Osteocyte (in vitro differentiated cells): ENCODE measurements at places on chromosomes 1 and 21.

DNA sequence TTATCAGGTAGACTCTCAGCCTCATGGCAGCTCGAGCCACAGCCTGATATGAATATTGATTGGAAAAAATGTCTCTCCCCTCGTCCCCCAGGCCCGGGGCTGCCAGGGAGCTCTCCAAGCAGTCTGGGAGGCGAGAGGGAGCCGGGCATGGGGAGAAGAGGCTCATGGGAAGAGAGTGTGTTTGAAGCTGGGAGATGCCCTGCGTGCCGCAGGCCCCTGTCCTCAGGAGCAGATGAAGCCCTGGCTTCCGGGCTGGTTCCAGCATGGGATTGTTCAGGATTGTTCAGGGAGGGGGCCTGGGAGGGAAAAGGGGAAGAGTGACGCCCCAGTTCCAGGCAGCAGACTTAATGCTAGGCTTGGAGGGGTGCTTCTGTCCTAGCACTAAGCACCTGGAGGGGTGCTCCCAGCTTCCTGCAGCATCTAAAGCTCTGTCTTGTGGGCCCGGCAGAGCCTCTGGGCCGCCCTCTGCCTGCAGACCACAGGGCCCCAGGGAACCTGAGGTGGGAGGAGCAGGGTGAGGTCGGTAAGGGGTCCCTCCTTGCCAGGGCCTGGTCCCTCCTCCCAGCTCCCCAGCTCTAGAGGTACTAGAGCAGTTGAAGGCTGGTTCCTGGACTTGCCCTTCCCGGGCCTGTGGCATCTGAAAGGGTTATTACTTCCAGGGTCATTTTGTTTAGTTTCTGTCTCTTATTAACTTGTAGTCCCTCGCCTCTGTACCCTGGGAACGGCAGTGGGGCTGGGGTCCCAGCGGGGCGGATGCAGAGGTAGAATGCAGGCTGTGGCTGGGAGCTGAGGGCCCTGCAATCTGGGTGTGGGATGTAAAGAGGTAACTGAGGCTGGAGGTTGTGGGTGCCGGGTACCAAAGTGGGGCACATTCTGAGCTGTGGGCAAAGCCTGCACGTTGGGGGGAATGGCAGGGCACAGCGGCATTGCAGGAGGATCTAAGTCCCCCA lies 334.8 kb upstream of the VAMP3 start:
- no peak for DNase-seq

- no peak for DNase-seq
Observed at GRCh38 chr1:244163861-244164510, 112.9 kb downstream of the ZBTB18 start.

GRCh38 chr1:24963943-24964693 lies 34.0 kb upstream of the RUNX3 start:
- DNase-seq = no peak

- no peak for DNase-seq
Observed at GRCh38 chr1:241837901-241838300, 10.1 kb upstream of the EXO1 start.

- DNase-seq = no peak
Observed at GRCh38 chr1:206411321-206411720, 59.0 kb upstream of the IKBKE start.

DNA sequence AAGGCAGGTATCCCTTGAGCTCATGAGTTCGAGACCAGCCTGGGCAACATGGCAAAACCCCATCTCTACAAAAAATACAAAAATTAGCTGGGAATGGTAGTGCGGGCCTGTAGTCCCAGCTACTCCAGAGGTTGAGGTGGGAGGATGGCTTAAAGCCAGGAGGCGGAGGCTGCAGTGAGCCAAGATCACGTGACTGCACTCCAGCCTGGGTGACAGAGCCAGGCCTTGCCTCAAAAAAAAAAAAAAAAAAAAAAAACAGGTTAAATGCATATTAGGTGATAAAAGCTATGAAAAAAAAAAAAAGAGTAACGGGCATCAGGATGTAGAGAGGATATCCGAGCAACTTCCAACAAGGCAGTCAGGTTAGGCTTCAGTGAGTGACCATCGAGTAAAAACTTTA lies 2.8 kb upstream of the SRRM1 start:
- no peak for DNase-seq

- no peak for DNase-seq
Observed at GRCh38 chr21:41196993-41197392, 29.0 kb downstream of the BACE2 start.

- DNase-seq = no peak
Observed at GRCh38 chr1:69284508-69284907, 283.2 kb upstream of the LRRC7 start.

GRCh38 chr1:71828431-71829012 lies 453.8 kb downstream of the NEGR1 start:
- DNase-seq = no peak

DNA sequence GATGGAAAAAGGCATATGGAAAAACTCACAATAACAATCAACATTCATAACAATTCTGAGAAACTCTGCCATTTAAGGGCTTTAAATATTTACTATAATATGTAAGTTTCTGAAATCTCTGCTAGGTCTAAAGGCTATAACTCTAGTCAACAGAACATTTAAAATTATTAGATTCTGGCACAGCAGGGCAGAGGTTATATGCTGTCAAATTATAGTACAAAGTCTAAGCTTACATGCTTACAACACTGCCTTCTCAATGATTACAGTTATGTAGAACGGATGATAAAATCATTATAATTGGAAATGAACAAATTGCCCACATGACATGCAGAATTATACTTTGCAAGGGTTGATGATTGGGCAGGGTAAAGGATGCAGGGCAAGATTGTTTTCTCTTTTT lies 97.7 kb downstream of the PIGK start:
- DNase-seq = no peak

DNA sequence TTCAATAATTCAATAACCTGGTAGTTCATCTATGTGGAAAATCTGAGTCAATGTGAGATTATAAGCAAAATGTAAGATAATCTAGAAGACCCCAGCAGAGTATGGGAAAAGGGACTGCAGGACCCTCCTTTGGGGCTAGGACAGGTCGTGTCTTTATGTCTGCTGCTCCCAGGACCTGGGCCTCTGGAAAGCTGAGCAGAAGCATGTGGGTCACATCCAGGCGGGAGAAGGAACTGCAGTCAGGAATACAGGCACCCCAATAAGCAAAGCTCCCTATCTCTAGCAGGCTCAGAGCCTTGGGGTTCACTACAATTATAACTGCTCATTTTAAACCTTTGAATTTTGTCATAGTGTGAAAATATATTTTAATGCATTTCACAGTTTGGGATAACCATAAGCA lies 73.9 kb upstream of the MCOLN3 start:
- no peak for DNase-seq

- no peak for DNase-seq
Observed at GRCh38 chr1:210695026-210695425, 366.3 kb downstream of the HHAT start.

DNA sequence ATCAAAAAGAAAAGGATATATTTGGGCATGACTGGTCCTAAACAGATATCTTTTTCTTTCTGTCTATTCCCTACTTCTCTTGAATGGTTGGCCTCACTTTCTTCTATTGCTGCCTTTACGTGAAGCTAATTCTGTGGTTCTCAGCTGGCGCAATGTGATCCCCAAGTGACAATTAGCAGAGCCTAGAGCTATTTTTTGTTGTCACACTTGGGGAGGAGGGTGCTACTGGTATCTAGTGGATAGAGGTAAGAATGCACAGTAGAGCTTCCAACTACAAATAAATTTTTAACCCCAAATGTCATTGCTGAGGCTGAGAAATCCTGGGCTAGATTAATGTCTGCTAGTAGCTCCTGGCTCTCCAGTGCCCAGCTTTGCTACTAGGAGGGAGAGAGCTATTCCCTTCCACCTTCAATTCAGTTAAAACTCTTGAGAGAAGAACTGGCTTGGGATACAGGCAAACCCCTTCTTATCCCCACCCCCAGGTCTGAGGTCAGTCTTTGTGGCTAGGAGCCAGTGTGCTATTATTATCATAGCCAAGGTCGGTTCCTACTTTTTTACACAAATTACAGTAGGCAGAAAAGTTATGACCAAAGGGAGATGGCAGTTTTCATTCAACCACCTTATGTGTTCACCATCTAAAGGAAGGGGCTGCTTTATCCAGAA lies 102.1 kb downstream of the SNX7 start:
- DNase-seq = no peak

- DNase-seq = no peak
Observed at GRCh38 chr1:9655836-9656235, 4.3 kb downstream of the PIK3CD start.

- DNase-seq = no peak
Observed at GRCh38 chr1:53860967-53861411, 22.9 kb upstream of the NDC1 start.

- DNase-seq = no peak
Observed at GRCh38 chr1:201309416-201309815, 26.1 kb downstream of the PKP1 start.

- no peak for DNase-seq
Observed at GRCh38 chr1:113372546-113372945, 17.8 kb upstream of the MAGI3 start.

DNA sequence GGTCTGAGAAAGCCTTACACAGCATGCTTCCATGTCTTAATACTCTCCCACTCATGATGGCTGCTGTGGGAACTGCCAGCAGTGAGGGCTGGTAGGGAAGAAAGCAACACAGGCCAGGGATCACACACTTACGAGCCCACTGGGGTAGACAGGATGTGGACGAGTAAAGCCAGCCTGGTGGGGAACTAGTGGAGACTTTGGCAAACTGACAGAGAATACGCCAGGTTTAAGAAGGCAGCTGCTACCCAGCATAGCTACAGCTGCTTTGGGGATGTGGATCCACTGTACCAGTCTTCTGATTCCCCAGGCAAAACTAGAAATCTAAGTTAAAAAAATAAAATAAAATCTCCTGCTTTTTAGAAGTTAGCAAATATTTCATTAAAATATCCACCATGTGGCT lies 664.0 kb downstream of the SMYD3 start:
- DNase-seq = no peak

GRCh38 chr1:221998781-221999180 lies 256.9 kb upstream of the DUSP10 start:
- no peak for DNase-seq

DNA sequence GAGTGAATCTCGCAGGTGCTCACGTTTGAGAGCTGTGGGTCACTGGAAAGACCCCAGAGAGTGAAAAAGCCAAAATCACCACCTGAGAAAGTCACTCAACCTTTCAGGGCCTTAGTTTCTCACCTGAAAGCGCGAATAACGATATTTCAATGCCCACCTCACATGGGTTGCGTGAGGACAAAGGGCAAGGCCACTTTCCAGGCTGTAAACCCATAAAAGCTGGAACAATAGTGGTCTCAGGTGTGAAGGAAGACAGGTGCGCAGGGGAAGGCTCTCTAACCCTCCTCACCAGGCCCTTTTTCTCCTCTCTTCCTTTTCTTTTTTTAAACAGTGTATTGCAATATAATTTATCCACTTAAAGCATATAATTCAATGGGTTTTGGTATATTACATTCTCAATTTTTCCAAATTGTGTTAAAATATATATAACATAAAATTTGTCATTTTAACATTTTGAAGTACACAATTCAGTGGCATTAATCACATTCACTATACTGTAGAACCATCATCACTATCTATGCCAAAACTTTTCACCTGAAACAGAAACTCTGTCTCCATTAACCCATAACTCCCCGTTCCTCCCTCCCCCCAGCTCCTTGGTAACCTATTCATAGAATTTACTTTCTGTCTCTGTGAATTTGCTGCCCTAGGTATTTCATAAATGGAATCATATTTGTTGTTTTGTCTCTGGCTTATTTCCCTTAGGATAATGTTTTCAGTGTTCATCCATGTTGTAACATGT lies 118.4 kb upstream of the TNR start:
- no peak for DNase-seq

- DNase-seq = no peak
Observed at GRCh38 chr1:64192290-64192689, 11.1 kb upstream of the UBE2U start.

DNA sequence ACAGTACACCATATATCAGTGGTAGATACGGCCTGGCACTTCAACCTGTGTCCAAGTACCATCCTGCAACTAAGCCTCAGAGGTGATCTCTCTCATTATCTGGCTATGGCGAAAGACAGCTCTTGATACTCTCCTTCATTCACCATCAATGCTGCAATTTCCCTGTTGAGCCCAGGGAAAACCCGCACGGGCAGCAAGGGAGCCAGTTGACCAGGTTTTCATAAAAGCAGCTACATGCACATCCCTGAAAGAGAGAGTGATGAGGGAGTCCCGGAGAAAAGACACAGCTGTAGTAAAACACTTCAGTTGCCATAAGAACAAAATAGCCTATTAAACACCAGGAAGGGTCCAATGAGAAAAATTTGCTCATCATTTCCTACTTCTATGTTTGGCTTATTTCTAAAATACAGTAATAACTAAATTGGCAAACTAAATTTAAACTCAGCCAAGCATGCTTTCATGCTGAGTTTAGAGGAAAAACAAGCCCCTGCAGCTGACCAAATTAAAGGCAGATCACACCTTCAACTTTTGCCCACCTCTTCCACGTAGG lies 68.3 kb downstream of the CAPZB start:
- no peak for DNase-seq

GRCh38 chr1:76950306-76950705 lies 83.0 kb downstream of the ST6GALNAC5 start:
- no peak for DNase-seq
